Hematopoietic multipotent progenitor cell treated with erythropoietin and hydrocortisone succinate and interleukin-3 and kit ligand, for 17 days (in vitro differentiated cells): ENCODE measurements at places on chromosomes 2 and 18.

DNA sequence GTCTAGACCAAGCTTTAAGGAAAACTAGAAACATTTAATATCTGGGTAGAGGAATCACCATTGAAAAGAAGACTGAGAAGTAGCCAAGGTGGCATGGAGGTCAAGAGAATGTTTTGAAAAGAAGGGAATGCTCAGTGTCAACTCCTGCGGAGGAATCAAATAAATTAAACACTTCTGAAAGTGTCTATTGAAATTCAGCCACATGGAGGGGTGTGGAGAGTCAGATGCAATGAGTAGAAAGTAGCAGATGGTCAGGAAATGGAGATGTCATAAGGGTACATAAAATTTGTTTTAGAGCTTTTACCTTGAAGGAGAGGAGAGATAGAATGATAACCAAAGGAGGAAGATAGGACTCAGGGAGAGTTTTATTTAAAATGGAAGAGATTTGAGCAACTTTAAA lies 35.1 kb downstream of the NLRC4 start:
- no peak for DNase-seq

DNA sequence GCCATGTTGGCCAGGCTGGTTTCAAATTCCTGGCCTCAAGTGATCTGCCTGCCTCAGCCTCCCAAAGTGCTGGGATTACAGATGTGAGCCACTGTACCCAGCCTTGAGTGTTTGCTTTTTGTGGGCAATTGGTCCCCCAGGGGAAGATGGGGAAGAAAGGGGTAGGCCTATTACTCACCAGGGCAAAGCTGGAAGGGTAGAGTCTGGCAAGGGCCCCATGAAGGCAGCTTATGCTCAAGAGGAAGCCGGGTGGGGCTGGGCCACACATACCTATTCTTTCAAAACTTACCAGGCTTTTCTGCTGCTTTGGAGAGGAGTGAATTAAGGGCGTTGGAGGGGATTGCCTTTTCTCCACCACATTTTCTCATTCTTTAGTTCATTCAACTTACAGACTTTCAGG lies 24.5 kb upstream of the CD28 start:
- no peak for DNase-seq

DNA sequence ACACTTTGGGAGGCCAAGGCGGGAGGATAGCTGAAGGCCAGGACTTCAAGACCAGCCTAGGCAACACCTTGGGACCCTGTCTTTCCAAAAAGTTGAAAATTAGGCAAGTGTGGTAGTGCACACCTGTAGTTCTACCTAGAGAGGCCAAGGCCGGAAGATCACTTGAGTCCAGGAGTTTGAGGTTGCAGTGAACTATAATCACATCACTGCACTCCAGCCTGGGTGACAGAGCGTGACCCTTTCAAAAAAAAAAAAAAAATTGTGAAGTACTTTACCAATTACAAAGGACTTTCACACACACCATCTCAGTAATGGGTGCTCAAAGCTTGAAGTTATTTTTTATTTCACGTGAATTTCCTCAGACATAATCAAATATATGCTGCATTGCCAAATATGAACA lies 65.0 kb downstream of the ATAD2B start:
- no peak for DNase-seq

DNA sequence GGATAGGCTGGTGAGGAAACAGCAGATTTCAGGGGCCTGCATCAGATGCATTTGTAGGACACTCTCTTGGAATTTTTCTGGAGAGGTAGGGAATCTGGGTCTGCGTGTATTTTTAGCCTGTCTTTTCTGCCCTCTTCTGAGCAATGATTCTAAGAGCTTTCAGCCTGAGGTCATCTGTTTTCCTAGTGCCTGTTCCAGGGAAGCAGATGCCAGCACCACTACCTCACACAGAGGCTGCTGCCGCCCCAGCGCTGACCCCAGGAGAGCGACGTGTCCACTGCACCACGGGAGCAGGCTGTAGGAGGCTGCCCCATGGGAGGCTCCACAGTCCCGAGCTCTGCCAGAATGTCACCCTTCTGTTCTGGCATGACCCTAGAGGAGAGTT lies 316.5 kb downstream of the CYP26B1 start:
- DNase-seq: no peak

GRCh38 chr2:54074606-54075341 lies 40.6 kb upstream of the ACYP2 start:
- no peak for DNase-seq

DNA sequence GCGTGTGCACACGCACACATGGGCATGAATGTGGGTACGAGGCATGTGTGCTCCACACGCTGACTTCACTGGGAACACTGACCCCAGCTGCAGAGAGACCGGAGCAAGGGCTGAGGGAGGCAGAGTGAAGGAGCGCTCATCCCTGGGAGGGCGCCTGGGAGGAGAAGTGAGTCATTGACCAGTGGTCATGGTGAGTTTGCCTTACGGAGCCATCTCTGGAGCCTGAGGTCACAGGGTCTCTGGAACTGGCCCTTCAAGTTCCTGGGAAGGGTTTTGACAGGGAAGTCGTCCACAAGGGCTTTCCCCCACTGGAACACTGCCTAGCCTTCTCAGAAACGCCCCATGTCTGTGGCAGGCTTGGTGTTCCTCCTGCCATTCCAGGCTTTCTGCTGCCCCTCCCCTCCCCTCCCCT lies 14.3 kb upstream of the TMEM185B start:
- DNase-seq: no peak

GRCh38 chr2:60553495-60554073 lies at the start of gene BCL11A:
Gene BCL11A (minus strand): TSS chr2:60553654. CDS start chr2:60553270, 384 bp downstream.
- DNase-seq: peak; percentile 59
